T-helper 9 cell (primary cell): ENCODE measurements at places on chromosomes 6 and 20.

DNA sequence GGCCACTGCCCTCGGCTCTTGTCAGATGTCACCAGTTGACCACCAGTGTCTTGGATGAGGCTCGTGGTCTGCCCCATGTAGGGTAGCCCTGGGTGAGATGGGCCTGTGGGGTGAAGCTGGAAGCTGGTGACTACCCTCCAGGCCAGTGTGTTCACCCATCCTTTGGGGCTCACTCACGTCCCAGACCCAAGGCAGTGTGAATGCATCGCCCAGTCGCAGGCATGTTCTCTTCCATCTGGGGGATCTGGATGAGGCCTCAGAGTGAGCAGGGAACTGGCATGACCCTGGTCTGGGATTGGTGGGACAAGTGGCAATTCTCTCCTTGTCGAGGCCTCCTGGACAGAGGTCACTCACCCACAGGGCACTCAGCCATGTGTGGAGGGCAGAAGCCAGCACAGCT, 120.1 kb upstream of the PHACTR3 start:
- DNase-seq = no peak

DNA sequence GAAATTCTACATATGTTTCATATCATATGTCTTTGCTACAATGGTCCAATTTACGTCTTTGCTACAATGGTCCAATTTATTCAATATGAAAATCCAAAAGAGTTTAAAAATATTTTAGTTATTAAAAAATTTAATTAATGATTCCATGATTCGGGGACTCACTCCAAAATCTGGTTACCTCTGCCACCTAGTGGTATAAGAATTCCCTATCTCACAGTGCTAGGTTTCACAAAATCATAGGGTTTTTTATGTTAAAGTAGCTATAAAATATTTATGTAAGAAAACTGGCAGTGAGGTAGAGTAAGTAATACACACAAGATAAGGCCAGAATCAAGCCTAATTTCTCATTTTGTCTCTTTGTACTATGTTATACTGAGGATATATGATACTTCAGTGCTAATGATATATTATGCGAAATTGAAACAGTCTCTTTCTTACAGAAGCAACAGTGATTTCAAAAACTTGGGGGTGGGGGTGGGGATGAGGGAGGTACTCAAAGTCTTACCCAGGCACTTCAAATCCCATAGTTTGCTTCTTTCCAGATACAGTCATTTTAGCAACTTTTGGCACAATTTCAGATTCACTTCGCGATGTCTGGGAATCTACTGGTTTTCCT, 52.3 kb downstream of the HBS1L start:
- DNase-seq = no peak

DNA sequence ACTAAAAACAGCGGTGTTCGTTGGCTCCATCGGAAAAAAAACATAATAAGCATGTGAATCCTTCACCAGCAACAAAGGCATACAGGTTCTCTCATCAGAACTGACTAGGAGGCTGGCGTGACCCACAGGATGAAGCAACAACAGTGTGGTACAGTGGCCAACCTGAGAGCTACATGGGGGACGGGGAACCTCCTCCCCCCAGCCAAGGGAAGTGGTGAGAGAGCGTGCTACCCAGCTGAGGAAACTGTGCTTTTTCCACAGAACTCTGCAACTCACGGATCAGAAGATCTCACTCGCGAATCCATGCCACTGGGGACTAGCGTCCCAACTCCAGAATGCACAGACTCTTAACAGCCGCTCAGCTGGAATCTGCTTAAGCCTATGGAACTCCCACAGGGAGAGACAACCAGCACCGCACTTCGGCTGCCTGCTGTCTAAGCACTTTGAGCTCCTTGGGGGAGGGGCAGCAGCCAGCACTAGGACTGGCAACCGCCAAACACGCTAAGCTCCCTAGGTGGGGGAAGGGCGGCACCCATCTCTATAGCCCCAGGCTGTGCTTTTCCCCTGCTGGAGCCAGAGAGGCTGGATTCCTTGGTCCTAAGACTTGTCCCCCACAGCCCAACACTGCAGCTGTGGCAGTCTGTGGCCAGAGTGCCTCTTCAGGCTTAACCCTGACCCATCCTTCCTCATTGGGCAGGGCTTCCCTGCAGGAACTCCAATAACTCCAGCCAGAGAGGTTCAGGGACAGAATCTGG, 538.3 kb upstream of the BTBD3 start:
- DNase-seq = no peak

GRCh38 chr6:155158030-155158843, 105.6 kb upstream of the CLDN20 start:
- no peak for DNase-seq

DNA sequence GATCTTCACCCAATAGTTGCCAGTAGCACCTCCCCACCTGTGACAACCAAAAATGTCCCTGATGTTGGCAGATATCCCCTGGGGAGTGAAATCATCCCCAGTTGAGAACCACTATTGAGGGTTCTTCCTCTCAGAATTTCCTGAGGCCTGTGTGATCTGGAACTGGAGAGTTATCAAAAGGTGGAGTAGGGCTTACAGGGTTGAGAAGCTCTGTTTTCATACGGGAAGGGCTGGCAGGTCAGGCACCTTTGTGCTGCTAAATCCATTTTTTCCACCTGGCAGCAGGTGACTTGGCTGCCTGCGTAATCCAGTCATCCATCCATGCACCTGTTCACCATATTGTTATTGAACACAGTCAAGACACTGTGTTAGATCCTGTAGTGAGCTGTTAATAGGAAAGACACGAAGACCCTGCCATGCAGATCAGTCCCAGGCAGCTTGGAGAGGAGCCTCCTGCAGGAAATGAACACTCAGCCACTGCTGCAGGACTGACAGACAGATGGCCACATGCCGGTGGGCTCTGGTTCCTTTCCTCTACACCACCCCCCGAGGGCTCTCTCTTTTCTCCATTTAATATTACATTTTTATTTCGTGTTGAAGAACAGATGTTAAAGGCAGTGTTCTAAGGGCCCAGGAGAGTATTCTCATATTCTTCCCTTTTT, 5.4 kb downstream of the DUSP22 start:
- DNase-seq = no peak

GRCh38 chr6:33915134-33915533, 111.3 kb upstream of the MLN start:
- no peak for DNase-seq

GRCh38 chr20:54110041-54110440, 39.6 kb upstream of the BCAS1 start:
- no peak for DNase-seq

- DNase-seq = peak; percentile 82
Measured at GRCh38 chr6:35259948-35260590, 534 bp downstream of the ZNF76 start.

GRCh38 chr6:22448291-22448711, 121.1 kb upstream of the HDGFL1 start:
- no peak for DNase-seq

GRCh38 chr20:44695674-44696300, 19.4 kb upstream of the CCN5 start:
- no peak for DNase-seq

- DNase-seq = no peak
Measured at GRCh38 chr6:42401613-42401951, 50.1 kb downstream of the TRERF1 start.

GRCh38 chr20:22352019-22352418, 232.4 kb downstream of the FOXA2 start:
- DNase-seq = no peak

GRCh38 chr6:25336996-25337395, 57.8 kb downstream of the CARMIL1 start:
- DNase-seq = no peak

DNA sequence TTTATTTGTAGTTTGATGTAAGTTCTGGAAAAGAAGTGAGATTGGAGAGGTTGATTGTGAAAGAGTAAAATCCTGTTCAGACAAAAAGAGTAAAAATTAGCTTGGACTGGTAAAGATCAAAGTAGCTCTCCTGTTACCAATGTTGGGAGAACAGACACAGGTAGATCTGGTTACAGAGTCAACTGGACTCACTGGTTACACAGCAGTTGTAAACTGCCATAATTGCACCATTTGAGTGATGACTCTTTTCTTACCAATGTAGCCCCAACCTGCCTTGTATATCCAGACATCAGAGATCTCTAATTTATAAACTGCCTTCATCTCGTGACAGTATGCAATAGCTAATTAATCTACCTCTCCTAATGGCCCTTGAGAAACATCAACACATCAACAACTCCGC, 165.6 kb upstream of the PRSS16 start:
- no peak for DNase-seq

GRCh38 chr20:9609887-9610502, 95.6 kb downstream of the LAMP5 start:
- peak; percentile 1 for DNase-seq

DNA sequence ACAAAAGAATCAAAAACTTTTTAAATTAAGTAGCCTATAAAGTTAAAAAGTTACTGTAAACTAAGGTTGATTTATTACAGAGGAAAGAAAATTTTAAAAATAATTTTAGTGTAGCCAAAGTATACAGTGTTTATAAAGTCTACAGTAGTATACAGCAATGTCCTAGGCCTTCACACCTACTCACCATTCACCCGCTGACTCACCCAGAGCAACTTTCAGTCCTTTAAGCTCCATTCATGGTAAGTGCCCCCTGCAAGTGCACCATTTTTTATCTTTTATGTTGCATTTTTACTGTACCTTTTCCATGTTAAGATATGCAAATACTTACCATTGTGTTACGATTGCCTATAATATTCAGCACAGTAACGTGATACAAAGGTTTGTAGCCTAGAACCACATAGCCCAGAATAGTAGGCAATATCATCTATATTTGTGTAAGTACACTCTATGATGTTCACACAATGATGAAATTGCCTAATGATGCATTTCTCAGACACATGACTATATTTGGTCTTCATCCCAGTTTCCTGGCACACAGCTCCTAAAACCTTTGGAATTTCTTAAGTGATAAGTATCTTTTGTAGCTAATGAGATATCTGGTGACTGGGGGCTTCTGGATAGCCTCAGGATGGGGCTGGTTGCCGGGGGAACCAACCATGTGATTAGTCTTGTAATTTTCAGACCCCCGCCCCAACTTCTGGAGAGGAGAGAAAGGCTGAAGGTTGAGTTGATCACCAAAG, 111.0 kb downstream of the MRPL14 start:
- DNase-seq = no peak

GRCh38 chr6:67210450-67210849, 1424.6 kb upstream of the ADGRB3 start:
- no peak for DNase-seq
